ENCODE measurements at places on chromosomes 11 and 22.

DNA sequence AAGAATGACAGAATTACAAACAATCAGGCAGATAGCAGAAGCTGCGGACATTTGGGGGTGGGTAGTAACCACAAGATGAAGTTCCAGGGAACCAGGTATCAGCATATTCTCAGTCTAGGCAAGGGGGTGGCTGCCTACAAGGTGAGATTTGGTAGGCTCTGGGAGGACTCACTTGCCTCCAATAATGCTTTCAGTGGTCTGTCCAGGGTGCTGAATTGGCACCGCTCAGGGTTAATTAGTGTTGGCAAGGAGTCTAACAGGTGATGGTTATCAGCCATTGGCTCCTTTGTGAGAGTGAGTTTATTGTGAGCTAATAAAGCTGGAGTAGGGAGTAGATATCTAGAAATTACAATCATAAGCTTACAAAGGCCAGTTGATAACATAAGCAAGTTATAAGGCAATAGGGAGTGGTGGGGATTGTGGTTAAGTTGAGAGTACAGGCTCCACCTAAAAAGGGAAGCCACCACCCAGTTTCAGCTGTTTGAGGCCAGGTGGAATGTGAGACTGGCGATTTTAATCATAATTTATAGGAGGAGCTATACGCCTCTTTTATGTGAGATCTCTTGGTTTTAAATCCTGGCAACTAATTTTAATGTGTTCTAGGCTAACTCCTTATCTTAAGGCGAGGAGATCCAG, 320.5 kb downstream of the MIAT start:
- no peak for DNase-seq

- no peak for DNase-seq
Measured at GRCh38 chr11:131978351-131978750, 607.9 kb downstream of the NTM start.

- DNase-seq, result no peak
Measured at GRCh38 chr22:43945632-43946383, 9.4 kb upstream of the SAMM50 start.

- DNase-seq, result peak; percentile 73
Measured at GRCh38 chr11:83609191-83609590, 323.0 kb upstream of the CCDC90B start.

DNA sequence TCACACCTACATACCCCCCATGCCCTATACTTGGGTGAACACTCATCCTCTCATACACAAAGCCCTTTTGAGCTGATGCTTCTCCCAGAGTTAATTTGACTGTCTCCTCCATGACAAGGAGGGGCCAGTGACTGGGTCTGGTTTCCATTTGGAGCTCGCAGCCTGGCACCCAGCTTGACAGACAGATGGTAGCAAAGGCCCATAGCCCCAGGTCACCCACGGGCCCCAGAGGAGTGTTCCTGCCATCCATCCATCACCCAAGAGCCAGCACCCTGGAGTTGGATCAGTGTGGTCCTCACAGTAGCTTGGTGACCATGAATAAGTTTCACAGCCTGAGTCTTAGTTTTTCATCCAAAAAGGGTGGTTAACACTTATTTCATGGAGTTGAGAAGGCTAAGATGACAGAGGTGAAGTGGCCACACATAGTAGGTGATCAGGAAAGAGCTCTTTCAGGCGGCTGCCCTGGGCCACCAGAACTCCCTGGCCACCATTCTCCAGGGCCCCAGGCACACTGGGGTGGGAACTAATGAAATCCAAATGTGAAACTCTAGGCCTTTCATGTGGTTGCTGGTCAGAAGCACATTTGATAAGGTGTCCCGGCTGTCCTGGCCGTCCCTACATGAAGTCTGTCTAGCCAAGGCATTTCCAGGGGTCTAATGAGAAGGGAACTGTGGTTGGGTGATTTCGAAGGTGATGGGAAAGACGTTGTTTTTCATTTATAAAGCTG, 42.4 kb downstream of the LIF start:
- no peak for DNase-seq

GRCh38 chr11:93477684-93478234, 65.4 kb downstream of the SMCO4 start:
- no peak for DNase-seq

GRCh38 chr22:44782363-44782963, 30.1 kb downstream of the ARHGAP8 start:
- DNase-seq, result no peak

- DNase-seq, result no peak
Measured at GRCh38 chr11:94776351-94777321, 8.5 kb downstream of the AMOTL1 start.

DNA sequence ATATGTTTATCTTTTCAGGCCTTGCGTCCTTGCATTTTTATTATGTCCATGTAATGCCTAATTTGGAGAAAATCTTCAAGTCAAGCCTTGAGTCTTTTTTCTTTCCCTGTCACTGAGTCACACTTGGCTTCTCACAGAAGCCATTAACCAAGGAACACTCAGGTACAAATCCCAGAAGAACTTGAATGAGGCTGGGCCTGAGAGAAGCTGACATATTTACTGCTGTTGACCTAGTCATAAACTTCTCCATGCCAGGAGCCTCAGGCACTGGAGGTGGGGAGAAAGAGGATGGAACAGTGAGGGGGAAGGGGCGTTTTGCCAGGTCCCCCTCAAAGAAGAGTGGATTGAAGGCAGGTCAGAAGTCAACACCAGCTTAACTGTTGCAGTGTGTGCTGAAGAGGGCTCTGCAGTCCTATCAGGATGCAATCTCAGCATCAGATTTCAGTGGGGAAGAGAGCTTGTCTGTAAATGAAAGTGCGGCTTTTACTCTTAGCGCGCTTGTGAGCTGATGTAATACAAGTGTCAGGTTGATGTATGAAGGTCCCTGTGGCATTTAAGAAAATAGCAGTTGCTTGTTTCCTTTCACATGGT, 526.0 kb downstream of the ETS1 start:
- no peak for DNase-seq

DNA sequence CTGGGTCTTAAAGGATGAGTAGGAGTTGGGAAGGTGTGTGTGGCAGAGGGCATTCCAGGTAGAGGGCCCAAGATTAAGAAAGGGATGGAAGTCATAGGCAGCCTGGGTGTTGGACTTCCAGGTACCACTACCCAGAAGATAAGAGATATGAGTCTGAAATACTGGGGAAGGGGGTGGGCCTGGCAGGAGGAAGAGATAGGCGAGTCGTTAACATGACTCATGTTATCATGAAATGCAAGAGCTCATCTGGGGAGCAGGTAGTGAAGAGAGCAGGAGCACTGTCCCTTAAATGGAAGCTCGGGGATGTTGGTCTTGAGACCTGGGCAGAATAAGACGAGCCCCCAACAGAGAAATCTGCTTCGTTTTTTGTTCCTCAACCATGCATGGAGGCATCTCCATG, 10.2 kb downstream of the ZC3H7B start:
- no peak for DNase-seq

DNA sequence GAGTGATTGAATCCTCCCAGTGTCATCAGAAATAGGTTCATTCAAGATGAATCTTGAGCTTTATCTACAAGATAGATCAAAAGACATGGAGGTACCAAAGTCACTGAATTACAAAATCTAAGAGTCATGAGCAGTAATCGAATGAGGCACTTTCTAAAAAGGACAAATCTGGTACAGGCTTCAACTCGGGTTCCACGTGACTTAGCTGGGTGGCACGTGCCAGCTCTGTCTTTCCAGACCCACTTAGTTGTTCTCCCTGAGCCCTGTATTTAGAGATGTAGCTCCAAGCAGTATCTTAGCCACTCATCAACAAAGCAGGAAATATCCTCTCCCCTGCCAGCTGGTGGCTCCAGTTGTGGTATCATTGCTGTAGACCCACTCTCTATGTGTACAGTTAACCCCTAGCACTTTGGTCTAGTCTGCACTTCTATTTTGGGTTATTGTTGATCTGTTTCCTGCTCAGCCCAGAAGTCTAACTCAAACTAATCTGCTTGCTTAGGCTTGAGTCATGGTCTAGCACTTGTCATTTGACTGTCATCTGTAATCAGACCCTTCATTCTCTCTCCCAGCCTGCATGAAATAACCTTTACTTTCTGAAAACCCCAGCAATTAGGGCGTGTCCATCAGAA, 528.7 kb downstream of the ETS1 start:
- DNase-seq, result no peak

DNA sequence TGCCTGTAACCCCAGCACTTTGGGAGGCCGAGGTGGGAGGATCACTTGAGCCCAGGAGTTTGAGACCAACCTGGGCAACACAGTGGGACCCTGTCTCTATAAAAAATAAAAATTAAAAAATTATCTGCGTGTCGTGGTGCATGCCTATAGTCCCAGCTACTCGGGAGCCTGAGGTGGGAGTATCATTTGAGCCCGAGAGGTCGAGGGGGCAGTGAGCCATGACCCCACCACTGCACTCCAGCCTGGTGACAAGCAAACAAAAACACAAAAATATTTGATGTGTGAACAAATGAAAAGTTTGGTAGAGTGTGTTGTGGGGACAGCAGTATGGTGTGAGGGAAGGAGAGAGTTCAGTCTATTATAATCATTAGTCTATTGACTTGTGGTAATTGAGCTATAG, 90.8 kb upstream of the PARVA start:
- DNase-seq, result no peak

GRCh38 chr22:28978863-28979796, 82.5 kb downstream of the C22orf31 start:
- DNase-seq, result no peak

DNA sequence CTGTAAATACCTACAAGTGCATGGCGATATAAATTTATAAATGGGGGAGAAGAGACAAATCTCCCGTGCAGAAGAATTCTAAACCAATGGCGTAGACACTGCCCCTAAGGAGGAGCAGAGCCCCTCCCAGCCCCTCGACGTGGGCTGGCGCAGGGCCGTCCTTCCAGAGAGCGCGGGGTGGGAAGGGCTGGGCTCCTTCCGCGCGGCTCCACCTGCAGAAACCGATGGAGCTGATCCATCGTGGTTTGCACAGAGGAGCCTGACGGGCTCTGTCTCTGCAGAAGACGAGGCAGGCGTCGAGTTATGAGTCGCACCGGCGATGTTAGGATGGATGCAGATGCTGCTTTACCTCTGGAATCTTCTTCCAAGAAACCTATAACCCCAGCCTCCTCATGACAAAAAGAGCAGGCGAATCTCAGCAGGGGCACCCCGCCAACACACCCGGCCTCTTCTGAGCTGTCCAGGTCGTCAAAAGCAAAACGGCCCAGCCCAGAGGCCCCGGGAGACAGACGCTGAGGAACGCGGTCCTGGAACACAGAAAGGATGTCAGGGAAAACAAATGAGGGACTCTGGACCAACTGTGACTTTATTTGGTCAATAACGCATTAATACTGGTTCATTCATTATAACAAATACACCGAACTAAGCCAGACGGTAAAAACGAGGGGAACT, 11.0 kb upstream of the B4GALNT4 start:
- DNase-seq, result no peak

- no peak for DNase-seq
Measured at GRCh38 chr11:14119357-14119756, 156.8 kb downstream of the SPON1 start.

- no peak for DNase-seq
Measured at GRCh38 chr11:95660038-95660437, 129.5 kb downstream of the FAM76B start.

GRCh38 chr22:19892257-19892879, 37.7 kb upstream of the GNB1L start:
- DNase-seq, result no peak

GRCh38 chr22:38305471-38306448, 11.5 kb downstream of the CSNK1E start:
- DNase-seq, result no peak

DNA sequence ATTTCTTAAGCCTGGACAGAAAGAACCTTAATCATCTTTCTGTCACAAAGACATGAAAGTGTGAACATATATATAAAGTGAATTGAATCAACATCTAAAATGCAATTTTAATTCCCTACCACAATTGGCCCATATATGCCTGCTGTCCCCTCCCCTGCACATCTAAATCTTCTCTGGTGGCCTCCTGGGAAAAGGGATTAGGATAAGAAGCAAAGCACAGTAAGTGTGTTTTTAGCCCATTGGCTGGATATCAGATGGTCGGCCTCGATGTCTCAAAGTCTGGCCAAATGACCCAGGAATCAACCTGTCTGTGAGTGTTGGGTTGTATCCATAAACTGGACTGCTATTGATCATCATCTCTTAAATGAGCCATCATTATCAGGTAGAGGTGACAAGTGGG, 5.8 kb downstream of the MMP3 start:
- no peak for DNase-seq

- peak; percentile 88 for DNase-seq
Measured at GRCh38 chr11:45880772-45881570, 4.5 kb upstream of the MAPK8IP1 start.

DNA sequence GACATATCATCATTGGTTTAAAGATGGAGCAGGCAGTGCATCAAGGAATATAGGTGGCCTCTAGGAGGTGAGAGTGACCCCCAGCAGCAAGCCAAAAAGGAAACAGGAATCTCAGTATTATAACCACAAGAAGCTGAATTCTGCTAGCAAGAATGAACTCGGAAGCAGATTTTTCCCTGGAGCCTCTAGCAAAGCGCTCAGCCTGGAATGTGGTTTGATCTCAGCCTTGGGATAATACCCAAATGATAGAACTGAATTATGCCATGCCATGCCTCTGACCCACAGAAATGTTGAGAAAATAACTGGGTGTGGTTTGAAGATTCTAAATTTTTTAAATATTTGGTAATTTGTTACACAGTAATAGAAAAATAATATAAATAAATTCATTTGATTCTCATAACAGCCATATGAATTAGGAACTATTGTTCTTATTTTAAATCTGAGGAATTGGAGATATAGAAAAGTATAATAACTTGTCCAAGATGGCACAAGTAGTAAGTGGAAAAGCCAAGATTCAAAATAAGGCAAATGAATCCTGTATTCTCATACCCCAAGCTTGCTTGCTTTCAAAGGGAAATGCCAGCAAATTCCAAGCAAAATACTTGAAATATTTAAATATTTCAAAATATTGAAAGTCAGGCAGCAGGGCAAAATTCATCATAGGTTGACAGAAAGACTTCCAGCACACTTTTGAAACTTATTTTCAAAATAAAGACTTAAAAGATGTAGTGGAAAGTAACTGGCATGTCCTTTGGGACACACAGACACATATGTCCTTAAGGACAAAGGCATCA, 567.4 kb downstream of the KCNA4 start:
- DNase-seq, result no peak

- no peak for DNase-seq
Measured at GRCh38 chr11:89420981-89421380, 70.2 kb downstream of the NOX4 start.

DNA sequence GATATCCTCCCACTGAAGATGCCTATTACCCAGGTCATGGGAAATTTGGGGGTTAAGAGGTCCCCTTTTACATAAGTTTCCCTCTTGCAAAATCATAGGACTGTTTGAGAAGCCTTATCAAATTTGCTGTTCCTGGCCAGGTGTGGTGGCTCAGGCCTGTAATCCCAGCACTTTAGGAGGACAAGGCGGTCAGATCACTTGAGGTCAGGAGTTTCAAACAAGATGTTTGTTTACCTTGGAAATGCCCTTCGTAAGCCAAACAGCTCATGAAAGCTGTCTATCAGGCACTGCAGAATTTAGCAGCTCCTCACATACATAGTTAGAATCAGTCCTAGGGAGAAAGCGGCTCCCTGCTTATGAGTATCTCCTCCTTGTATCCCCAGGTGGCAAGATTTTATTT, 4.9 kb upstream of the EI24 start:
- no peak for DNase-seq

GRCh38 chr11:67027943-67028542, 5.1 kb downstream of the SYT12 start:
- DNase-seq, result no peak

GRCh38 chr22:24120044-24120443, 61.2 kb upstream of the SUSD2 start:
- DNase-seq, result no peak

Measured in cerebellar nuclear complex (tissue), 1 donor.